Activated CD8-positive, alpha-beta memory T cell treated with anti-CD3 and anti-CD28 coated beads for 1 hour (primary cell): ENCODE measurements at places on chromosomes 2 and 18.

DNA sequence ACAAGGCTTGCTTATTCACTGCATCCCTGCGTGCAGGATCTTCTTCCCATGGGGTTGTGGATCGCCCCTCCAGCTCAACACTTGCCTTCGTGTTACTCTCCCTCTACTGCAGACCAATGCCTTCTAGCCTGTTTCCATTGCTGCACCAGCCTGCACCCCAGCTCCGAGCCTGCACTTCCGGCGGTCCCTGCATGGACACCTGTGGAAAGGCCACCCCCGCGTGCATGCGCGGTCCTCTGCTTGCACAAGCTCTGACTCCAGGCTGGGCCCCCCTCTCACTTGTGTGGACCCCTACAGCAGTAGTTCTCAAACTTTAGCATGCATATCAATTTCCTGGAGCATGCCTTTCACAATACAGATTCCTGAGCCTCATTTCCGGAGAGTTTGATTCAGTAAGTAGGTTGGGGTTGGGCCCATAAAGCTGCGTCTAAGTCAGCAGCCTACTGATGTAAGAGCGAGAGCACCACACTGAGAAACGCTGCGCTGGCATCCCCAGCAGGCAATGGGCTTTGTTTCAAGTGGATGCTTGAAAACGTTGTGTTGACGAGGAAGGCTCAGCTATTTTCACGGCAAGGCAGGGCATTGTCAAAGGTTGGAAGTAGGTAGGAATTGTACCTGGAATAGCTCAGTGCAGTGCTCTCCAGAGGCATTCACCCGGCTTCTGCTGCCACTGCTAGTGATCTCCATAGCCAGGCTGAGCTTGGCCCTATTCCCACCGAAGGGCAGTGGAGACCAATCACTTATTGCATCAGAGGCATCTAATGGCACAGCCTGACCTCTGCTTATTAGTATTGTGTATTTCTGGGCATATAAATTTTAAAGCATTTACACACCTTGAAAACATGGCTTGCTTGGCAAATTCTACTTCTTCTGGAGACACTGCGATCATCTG is 32.6 kb downstream of the CREG2 start:
- no peak for DNase-seq

GRCh38 chr2:114248648-114249047 is 193.8 kb upstream of the DPP10 start:
- DNase-seq: no peak

GRCh38 chr2:3146175-3146574 is 231.4 kb downstream of the EIPR1 start:
- no peak for DNase-seq

DNA sequence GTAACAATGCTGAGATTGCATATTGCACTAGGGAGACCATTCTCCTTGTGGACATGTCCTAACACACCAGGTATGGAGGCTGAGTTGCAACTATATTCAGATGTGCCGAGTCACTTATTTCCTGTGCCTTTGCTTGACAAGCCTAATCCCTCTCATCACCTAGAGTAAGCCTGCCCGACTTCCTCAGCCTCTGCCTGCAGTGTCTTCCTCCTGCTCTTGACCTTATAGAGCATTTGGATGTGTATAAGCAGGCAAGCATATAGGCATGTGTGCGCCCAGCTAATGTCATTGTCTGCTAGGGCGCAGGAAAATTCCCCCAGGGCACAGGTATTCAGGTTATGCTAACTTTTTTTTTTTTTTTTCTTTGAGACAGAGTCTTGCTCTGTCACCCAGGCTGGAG is 316.9 kb downstream of the CDH2 start:
- DNase-seq: no peak

DNA sequence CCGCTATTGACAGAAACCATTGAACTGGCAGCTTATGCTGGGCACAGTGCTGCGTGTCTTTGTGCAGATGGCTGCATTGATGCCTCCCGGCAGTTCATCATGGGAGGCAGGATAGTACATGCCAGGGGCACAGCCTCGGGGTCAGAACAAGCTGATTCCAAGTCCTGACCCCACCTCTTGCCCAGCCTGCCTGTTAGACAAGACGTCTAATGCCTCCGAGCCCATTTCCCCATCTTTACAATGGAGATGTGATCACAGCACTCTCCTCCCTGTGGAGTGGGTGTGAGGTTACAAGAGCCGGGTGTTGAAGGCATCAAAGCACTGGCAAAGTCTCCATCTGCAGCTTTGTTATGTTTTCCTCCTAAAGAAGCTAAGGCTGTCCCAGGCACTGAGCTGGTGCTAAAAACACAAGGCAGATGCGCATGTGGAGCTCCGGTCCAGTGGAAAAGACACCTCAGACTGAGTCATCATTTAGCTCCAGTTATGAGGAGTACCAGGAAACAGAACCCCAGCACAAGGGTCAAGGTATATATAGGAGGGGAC is 125.7 kb upstream of the EPAS1 start:
- DNase-seq: no peak

GRCh38 chr2:198143793-198144192 is 339.4 kb downstream of the PLCL1 start:
- no peak for DNase-seq

DNA sequence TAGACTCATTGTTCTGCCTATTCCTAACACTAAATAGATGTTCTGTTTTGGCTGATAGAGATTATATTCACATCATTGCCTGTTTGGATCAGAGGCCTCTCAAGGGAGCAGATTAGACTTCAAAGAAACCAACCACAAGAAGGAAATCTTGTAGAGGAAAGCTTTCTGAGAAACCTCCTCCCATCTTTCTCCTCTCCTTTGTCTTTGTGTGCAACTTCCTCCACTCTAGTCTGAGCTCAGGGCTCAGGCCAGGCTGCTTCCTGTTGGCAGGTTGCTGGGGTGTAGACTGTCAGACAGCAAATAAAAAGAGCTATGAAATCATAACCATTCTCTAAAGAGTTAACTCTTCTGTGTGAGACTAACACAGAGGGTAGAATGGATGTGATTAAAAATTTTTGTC is 113.0 kb downstream of the TGFA start:
- no peak for DNase-seq

DNA sequence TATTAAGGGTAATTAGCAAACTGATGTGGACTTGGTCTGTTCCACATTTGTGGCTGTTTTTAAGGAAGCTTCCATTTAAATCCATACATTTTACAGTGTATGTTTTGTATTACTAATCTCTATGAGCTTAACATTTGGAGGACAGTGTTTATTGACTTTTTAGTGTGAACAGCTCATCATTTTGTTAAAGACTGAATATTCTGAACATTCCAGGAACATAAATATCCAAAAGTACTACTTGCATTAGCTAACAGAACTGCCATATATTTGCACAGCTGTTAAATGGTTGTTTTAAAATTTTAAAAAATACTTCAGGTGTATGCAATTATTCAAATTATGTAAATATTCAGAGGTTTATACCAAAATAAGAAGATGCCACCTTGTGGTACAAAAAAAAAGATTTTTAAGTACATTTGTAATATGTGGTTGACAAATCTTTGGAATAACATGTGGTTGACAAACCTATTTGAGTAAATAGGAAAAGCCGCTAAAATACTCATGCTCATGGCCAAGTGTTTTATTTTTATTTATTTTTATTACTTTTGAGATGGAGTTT is 439.7 kb upstream of the FANCL start:
- DNase-seq: no peak

DNA sequence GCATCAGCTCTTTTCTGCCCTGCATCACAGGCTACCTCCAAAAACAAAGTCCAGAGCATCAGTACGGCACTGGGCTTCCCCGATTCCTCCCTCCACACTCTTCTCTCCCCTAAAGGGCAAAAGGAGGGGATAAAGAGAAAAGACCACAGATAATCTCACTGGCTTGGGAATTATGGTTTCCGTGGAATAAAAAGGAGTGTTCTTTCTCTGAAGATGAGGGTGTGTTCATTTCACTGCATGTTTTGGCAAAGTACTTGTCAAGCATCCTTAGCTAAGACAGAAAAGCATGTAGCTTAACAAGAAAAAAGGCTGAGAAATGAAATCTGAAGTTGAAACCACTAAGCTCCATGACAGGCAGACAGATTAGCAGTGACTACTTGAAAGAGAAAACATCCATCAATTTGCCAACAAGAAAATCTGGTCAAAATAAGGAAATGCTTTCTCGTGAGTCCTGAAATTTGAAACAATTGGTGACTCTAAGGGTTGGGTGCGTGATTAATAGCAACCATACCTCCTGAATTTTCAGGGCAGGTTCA is 20.6 kb upstream of the DSG3 start:
- DNase-seq: no peak

GRCh38 chr2:163612332-163612731 is 123.5 kb downstream of the FIGN start:
- no peak for DNase-seq

- DNase-seq: no peak
Measured at GRCh38 chr18:59719544-59720181, 22.4 kb upstream of the CCBE1 start.

GRCh38 chr2:216694082-216694825 is 1.1 kb downstream of the IGFBP5 start:
- no peak for DNase-seq

- DNase-seq: no peak
Measured at GRCh38 chr2:74014813-74015212, 30.1 kb downstream of the TET3 start.

- DNase-seq: no peak
Measured at GRCh38 chr18:78724214-78724914, 255.3 kb upstream of the SALL3 start.

DNA sequence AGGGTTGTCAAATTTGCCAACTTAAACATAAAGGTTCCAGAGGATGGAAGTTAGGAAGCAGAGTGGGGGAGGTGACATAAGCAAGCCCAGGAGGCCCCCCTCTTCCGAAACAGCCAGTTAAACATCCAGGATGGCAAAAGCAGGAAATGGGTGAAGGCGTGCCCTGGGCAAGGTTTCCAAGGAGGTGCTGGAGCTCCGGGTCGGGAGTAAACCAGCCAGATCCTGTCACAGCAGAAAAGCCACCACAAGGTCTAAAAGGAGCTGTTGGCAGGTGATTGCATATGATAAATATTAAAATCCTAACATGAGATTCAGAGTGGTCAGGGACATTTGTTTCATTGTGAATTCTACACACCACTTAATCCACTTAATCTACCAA is 572.2 kb upstream of the SALL3 start:
- no peak for DNase-seq

GRCh38 chr18:12593866-12594265 is 64.0 kb downstream of the SPIRE1 start:
- DNase-seq: no peak

GRCh38 chr18:44411976-44412375 is 268.7 kb upstream of the SETBP1 start:
- DNase-seq: no peak

- DNase-seq: no peak
Measured at GRCh38 chr2:41922177-41922576, 125.6 kb upstream of the PKDCC start.

DNA sequence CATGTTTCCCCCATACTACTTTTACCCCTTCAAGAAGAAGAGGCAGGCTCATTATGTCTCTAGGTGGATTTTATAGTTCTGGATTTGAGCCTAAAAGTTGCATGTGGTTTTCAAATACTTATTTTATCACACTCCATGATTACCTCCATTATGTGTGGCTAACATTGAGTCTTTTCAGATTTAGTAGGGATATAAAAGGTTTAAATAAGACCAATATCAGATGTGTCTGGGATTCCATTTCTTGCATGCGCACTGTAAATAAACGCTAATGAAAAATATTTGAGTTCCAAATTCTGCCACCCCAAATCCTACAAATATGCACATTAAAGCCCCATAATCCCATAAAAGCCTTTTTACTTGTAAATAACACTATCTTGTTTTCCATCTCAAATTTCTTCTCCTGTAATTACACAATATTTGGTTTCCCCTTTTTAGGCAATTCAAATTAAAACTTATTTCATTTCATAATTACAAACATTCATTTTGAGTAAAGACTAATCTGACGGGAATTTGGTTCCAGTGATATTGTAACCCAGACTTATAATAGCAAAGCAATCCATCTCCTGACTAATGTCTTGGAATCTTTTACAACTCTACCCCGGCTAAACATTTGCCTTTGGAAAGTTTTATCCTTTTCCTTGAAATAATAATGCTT is 600.0 kb downstream of the SLC4A3 start:
- no peak for DNase-seq

- DNase-seq: no peak
Measured at GRCh38 chr2:210203147-210203546, 22.1 kb downstream of the ACADL start.

- no peak for DNase-seq
Measured at GRCh38 chr18:33232318-33232626, 208.2 kb downstream of the CCDC178 start.

- no peak for DNase-seq
Measured at GRCh38 chr2:237977380-237977779, 10.6 kb downstream of the UBE2F start.

GRCh38 chr2:44397447-44398175 is 35.9 kb downstream of the CAMKMT start:
- DNase-seq: no peak

DNA sequence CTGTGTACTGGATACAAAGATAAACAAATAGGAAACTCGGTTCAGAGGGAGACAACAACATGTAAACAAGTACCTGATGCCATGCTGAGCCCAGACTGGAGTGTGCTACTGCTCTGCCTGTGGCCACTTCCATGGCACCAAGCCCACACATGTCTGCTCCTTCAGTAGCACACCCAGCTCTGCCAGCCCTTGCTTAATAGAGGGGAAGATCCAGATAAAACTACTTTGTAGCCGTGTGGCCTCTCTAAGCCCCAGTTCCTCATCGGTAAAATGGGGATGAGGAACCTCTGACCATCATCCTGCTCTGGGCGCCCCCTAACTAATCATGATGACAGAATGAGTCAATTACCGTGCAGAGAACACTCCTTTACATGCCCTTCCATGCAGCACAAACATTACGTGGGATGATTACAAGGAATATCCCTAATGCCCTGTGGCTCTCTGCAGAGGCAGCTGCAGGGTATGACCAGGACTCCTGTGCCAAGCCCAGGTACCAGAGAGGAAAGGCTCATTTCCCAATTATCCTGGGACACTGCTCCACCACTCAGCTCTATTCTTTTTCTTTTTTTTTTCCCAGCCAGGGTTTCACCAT is 34.9 kb downstream of the DNMT3A start:
- no peak for DNase-seq

GRCh38 chr2:25310965-25311864 is 30.5 kb downstream of the DNMT3A start:
- no peak for DNase-seq

GRCh38 chr2:60353863-60354262 is 199.6 kb downstream of the BCL11A start:
- no peak for DNase-seq

DNA sequence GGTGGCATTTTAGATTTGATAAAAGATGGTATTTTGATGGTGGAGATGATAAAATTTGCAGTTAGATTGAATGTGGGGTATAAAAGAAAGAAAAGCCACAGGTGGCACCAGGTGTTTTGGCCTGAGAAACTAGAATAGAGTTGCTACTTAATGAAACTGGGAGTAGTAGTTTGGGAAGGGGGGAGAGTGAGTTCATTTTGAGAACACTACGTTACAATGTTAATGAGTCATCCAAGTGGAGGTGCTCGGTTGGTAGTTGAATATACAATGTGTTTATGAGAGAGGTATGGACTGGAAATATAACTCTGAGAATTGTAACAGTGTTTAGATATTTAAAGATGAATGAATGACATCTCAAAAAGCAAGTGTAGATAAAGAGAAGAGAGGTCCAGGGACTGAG is 26.4 kb downstream of the EPG5 start:
- no peak for DNase-seq
